CD4-positive, alpha-beta memory T cell (primary cell): ENCODE measurements at places on chromosomes 12 and 14. TPM values are rescaled to one million over a fixed set of nuclear protein-coding genes. Genes with fewer than 3 reads are reported as not detected.
A peak's percentile ranks its signal among the peaks of the same experiment; 100 is the strongest.

DNA sequence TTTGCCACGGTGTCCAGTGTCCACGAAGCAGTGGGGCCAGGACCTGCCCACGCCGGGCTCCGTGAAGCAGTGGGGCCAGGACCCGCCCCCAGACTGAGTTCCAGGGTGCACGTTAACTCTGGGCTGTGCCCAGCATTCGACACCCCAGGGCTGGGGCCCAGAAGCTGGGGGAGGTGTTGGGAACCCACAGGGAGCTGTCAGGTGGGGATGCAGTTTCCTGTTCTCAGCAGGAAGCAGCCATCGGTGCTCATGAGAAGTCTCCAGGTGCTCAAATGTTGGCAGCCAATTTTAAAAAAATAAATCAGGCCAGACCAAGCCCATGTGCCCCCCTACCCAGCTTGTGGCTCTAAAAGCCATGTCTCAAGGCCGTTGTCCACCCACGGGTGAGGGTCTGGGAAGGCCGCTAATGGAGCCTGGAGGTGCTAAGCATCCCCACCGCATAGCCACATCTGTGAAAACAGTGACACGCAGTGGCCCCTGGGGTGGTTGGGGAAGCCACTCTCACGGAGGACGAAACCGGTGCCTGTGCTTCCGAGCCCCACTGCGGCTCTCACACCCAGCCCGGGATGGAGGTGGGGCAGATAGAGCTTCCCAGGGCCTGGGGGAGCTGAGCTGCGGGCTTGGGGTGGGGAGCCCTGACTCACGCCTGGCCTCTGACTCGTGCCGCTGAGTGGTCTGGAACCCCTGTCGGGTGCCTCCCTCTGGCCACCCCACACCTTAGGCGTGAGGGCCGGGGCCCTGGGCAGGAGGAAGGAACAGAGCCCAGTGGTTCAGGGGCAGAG, 53.5 kb downstream of the FBRSL1 start:
- no peaks in the 10 kb centered on the region for H3K27me3 ChIP-seq
- H3K4me3 ChIP-seq, result no peak overlapping the region
- DNase-seq, result no peak
- no peak overlapping the region for H3K27ac ChIP-seq

DNA sequence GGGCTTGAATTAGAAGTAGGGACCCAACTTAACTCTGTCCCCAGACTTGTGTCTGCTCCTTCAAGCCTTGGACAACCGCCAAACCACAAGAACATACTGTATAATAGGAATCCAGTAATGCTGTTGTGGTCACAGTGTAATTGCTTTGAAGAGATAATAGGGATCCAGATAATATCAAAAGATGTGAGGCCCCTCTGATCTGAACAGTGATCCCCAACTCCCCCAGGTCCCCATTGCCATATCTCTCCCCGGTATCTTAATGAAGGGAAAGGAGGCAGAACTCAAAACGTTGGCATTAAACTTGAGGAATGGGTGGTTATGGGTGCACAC, 8.5 kb upstream of the PLEKHH1 start:
- H3K4me3 ChIP-seq, result no peak overlapping the region
- H3K27me3 ChIP-seq, result peaks cover 15% of the 10 kb centered on the region
- DNase-seq, result no peak
- no peaks in the 10 kb centered on the region for H3K4me1 ChIP-seq

DNA sequence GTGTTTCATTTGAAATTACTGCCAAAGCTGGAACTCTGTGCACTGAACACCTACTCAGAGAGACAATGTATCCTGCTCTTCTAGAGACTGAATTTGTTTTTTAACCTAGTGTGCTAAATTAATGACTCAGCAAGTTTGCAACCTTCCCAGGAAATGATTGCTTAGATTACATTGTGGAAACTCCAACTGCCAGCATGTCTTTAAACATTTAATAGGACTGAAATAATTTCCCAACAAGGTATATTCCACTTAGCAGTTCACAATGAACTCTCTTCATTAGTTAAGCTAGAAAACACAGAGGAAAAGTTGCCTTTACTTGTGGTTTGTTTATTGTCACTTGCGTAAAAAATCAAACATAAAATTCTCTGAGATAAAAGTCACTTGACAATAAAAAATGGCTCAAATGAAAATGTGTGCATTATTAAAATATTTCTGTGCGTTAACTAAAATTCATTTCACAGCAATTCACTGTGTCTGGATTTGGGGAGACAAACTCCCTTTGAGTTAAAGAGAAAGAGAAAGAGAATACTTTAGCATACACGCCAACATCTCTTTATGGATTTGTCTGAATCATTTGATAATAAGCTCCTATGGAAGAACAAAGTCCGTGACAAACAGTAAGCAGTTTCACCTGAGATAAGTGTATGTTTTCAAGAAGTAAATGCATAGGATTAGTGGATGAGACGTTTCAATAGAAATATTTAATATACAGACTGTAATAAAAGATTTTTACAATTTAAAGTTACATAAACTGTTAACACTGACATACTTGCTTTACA, 284.0 kb downstream of the PRKD1 start:
- no peak overlapping the region for H3K27ac ChIP-seq
- no peaks in the 10 kb centered on the region for H3K27me3 ChIP-seq
- no peak overlapping the region for H3K4me3 ChIP-seq

DNA sequence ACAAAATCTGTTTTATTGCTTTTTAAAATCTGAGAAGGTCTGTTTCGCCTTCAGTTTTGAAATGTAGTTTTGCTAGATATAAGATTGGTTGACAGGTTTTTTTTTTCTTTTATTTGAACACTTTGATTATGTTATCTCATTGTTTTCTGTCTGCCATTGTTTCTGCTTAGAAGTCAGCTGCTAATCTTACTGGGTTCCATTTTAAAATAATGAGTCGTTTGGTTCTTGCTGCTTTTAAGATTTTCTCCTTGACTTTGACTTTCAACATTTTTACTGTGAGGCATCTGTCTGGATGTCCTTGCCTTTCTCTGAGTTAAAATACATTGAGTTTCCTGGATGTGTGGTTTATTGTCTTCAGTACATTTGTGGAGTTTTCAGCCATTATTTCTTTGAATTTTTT, 56.7 kb downstream of the ADIPOR2 start:
- H3K27me3 ChIP-seq, result no peaks in the 10 kb centered on the region
- DNase-seq, result no peak
- H3K4me1 ChIP-seq, result no peaks in the 10 kb centered on the region
- H3K4me3 ChIP-seq, result no peak overlapping the region
- no peaks in the 10 kb centered on the region for H3K36me3 ChIP-seq
- H3K27ac ChIP-seq, result no peak overlapping the region

GRCh38 chr12:52691076-52691840, 11.1 kb upstream of the KRT1 start:
- DNase-seq, result peak; percentile 55
- no peaks in the 10 kb centered on the region for H3K36me3 ChIP-seq
- no peak overlapping the region for H3K27ac ChIP-seq
- H3K4me3 ChIP-seq, result peak overlapping the region; percentile 46

DNA sequence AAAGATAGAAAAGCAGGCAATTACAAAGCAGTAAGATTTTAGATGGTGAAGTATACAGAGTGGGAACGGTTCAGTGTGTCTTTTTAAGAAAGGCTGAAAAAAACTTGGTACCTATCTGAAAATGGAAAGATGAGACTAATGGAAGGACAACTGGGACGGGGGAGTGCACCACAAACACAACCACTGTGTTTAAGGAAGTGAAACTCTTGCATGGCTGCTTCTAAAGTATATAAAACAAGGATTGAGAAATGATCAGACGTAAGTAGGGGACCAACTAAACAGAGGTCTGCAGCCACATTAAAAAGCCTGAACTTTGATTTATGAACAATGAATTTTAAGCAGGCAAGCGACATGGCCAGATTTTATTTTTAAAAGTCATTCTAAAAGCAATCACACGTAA, 328.6 kb downstream of the MDGA2 start:
- H3K4me1 ChIP-seq, result no peaks in the 10 kb centered on the region
- no peaks in the 10 kb centered on the region for H3K36me3 ChIP-seq
- H3K27ac ChIP-seq, result no peak overlapping the region
- H3K4me3 ChIP-seq, result no peak overlapping the region
- no peaks in the 10 kb centered on the region for H3K27me3 ChIP-seq

DNA sequence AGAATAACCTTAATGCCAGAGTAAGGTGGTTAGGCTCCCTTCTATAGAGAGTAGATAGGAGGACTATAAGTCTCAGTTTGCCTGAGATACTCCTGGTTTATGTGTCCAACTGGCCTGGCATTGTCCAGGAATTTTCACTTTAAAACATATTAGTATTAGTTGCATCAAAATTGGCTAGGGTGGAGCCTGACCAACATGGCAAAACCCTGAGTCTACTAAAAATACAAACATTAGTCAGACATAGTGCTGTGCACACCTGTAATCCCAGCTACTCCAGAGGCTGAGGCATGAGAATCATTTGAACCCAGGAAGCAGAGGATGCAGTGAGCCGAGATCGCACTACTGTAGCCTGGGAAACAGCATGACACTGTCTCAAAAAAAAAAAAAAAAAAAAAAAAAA, 11.9 kb downstream of the WDHD1 start:
- no peak for DNase-seq
- H3K4me1 ChIP-seq, result no peaks in the 10 kb centered on the region
- H3K27me3 ChIP-seq, result no peaks in the 10 kb centered on the region
- H3K4me3 ChIP-seq, result no peak overlapping the region

- H3K4me1 ChIP-seq, result no peaks in the 10 kb centered on the region
- no peak for DNase-seq
- H3K4me3 ChIP-seq, result no peak overlapping the region
These were observed 67.2 kb upstream of the DIO2 start for GRCh38 chr14:80278293-80279023.

Gene DEGS2
- polyA plus RNA-seq, result 0.81 TPM

GRCh38 chr12:77625441-77625840, 205.3 kb upstream of the NAV3 start:
- H3K27ac ChIP-seq, result no peak overlapping the region
- no peaks in the 10 kb centered on the region for H3K4me1 ChIP-seq
- H3K36me3 ChIP-seq, result no peaks in the 10 kb centered on the region
- H3K27me3 ChIP-seq, result no peaks in the 10 kb centered on the region
- H3K4me3 ChIP-seq, result no peak overlapping the region
- no peak for DNase-seq

Gene NPFF
- not detected for polyA plus RNA-seq

Gene SLC41A2
- 0.41 TPM for polyA plus RNA-seq

- H3K27me3 ChIP-seq, result no peaks in the 10 kb centered on the region
- no peaks in the 10 kb centered on the region for H3K36me3 ChIP-seq
- H3K27ac ChIP-seq, result no peak overlapping the region
- H3K4me3 ChIP-seq, result no peak overlapping the region
- H3K4me1 ChIP-seq, result no peaks in the 10 kb centered on the region
These were observed 230.4 kb downstream of the SSPN start for GRCh38 chr12:26425587-26426260.

- no peaks in the 10 kb centered on the region for H3K4me1 ChIP-seq
- H3K4me3 ChIP-seq, result no peak overlapping the region
- no peak overlapping the region for H3K27ac ChIP-seq
- no peak for DNase-seq
These were observed 243.2 kb downstream of the ALX1 start for GRCh38 chr12:85523197-85523596.

DNA sequence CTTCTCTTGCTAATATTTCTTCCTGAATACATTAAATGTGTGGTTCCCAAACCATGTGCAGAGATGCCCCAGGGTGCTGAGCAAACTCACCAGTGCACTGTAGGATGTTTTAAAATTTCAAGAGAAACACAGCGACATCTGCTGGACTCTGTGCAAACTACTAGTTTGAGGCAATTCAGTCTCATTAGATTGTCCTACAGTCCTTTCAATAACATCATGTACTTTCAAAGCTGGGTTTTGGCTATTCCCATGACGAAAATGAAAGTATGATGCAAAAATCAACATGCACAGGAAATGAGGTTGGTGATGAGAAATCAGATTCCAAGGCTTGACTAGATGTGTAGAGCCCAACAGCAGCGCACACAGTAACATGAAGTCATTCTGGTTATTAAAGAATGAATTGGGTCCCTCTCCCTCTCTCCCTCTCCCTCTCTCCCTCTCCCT, 66.3 kb downstream of the CLIP1 start:
- H3K27me3 ChIP-seq, result no peaks in the 10 kb centered on the region
- no peaks in the 10 kb centered on the region for H3K4me1 ChIP-seq
- no peak overlapping the region for H3K27ac ChIP-seq
- H3K4me3 ChIP-seq, result no peak overlapping the region
- peaks cover 41% of the 10 kb centered on the region for H3K36me3 ChIP-seq
- DNase-seq, result peak; percentile 54

- no peaks in the 10 kb centered on the region for H3K27me3 ChIP-seq
- no peak overlapping the region for H3K4me3 ChIP-seq
- H3K27ac ChIP-seq, result no peak overlapping the region
These were observed 141.8 kb downstream of the GRIN2B start for GRCh38 chr12:13839365-13840336.

Gene BEGAIN
- 1.8 TPM for polyA plus RNA-seq

GRCh38 chr12:7884689-7885088, 12.0 kb upstream of the SLC2A14 start:
- H3K27me3 ChIP-seq, result no peaks in the 10 kb centered on the region
- H3K4me3 ChIP-seq, result no peak overlapping the region
- H3K36me3 ChIP-seq, result no peaks in the 10 kb centered on the region
- DNase-seq, result no peak

Gene ADAM21
- 0.10 TPM for polyA plus RNA-seq

Gene SCN8A
- 1.00 TPM for polyA plus RNA-seq

DNA sequence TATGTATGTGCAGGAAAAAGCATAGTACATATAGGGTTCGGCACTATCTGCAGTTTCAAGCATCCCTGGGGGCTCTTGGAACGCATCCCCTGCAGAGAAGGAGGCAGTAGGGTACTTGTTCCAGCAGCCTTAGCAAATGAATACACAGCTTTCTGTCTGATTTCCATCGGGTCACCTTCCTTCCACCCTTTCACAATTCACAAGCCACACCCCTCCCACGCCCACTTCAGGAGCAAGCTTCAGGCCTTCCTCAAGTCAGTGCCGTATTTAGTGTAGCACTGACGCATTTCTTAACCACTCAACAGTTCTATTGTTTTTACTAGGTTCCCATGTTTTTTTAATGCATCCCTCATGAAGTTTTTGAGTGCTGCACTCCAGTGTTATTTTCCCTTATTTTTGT, 64.2 kb downstream of the CLMN start:
- H3K27me3 ChIP-seq, result no peaks in the 10 kb centered on the region
- H3K36me3 ChIP-seq, result no peaks in the 10 kb centered on the region
- DNase-seq, result no peak
- H3K27ac ChIP-seq, result no peak overlapping the region
- H3K4me3 ChIP-seq, result no peak overlapping the region

DNA sequence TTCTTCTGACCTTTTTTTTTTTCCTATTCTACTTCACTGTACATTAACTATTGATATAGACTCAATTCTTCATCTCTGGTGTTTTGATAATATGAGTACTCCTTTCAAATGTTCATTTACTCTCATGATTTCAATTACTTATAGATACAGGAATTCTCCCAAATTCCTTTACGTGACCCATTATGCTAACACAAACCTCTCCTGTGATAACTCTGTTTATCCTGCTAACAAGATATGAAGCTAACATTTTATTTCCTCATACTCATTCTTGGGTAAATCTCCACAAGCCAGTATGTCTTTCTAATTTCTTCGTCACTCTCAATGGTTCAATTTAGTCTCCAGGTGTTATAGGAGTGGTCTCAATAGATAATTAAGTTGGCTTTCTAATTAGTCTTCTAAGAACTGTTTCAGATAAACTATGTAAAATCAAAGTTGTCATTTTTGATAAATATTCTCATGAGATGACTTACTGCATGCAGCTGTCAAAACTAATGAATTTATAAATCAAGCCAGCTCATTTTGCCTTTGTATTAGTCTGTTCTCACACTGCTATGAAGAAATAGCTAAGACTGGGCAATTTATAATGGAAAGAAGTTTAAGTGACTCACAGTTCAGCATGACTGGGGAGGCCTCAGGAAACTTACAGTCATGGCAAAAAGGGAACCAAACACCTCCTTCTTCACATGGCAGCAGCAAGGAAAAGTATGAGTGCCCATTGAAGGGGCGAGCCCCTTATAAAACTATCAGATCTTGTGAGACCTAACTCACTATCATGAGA, 130.6 kb upstream of the MYF6 start:
- no peak overlapping the region for H3K4me3 ChIP-seq
- no peaks in the 10 kb centered on the region for H3K27me3 ChIP-seq
- no peaks in the 10 kb centered on the region for H3K4me1 ChIP-seq

Gene C14orf39
- polyA plus RNA-seq, result not detected

Gene STXBP6
- not detected for polyA plus RNA-seq
